SK-N-SH treated with all-trans-retinoic acid at 6 μM for 48 hours (cell line): ENCODE measurements at places on chromosomes 4 and X.

GRCh38 chr4:11250510-11250909 is 178.2 kb downstream of the HS3ST1 start:
- ATAC-seq: no peak

- no peak for ATAC-seq
These were observed 34.6 kb upstream of the CHRNA9 start for GRCh38 chr4:40300371-40301162.

DNA sequence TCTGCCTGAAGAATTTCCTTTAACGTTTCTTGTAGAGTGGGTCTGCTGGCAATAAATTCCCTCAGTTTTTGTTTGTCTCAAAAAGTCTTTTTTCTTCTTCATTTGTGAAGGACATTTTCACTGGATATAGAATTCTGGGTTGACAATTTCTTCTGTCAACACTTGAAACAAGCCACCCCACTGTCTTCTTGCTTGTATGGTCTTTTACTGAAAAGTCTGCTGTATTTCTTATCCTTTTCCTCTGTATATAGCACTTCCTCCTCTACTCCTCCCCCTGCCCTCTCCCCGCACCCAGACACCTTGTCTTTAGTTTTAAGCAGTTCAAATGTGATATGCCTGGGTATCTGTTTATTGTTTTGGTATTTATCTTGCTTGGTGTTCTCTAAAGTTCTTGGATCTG is 23.3 kb downstream of the SLC9A7 start:
- ATAC-seq: no peak

DNA sequence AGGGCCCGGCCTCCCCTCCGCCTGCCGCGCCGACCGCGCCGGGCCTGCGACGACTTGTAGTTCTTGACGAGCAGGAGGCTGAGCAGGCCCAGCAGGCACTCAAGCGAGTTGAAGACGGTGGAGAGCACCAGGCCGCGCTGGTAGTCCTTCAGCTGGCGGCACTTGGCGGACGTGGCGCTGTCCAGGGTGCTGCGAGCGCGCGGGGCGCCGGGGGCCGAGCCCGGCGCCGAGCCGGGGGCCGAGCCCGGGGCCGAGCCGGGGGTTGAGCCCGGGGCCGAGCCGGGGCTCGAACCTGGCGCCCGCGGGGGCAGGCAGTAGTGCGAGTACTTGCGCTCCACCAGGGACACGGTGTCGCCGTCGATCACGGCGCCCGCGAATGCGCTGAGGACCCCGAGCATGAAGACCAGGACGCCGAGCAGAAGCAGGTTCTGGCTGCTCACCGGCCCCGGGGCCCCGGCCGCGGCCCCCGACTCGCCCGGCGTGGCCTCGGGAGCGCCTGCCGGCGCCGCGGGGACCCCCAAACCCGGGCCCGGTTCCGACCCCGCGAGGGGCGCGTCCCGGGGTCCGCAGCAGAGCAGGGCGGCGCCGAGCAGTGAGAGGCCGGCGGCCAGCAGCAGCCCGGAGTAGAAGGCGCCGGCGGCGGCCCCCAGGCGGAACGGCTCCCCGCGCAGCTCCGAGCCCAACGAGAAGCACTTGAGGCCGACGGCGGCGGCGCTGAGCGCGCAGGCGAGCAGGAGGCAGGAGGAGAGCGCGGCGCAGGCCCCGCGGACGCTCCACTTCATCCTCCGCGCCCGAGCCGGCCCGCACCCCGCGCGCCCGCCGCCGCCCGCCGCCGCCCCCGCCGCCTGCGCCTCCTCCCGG is 584 bp downstream of the TMEM271 start:
- ATAC-seq: peak; percentile 66

GRCh38 chr4:26388671-26389070 is 67.9 kb downstream of the RBPJ start:
- ATAC-seq: no peak

GRCh38 chr4:33543941-33544450 is 2700.3 kb downstream of the ARAP2 start:
- ATAC-seq: no peak

DNA sequence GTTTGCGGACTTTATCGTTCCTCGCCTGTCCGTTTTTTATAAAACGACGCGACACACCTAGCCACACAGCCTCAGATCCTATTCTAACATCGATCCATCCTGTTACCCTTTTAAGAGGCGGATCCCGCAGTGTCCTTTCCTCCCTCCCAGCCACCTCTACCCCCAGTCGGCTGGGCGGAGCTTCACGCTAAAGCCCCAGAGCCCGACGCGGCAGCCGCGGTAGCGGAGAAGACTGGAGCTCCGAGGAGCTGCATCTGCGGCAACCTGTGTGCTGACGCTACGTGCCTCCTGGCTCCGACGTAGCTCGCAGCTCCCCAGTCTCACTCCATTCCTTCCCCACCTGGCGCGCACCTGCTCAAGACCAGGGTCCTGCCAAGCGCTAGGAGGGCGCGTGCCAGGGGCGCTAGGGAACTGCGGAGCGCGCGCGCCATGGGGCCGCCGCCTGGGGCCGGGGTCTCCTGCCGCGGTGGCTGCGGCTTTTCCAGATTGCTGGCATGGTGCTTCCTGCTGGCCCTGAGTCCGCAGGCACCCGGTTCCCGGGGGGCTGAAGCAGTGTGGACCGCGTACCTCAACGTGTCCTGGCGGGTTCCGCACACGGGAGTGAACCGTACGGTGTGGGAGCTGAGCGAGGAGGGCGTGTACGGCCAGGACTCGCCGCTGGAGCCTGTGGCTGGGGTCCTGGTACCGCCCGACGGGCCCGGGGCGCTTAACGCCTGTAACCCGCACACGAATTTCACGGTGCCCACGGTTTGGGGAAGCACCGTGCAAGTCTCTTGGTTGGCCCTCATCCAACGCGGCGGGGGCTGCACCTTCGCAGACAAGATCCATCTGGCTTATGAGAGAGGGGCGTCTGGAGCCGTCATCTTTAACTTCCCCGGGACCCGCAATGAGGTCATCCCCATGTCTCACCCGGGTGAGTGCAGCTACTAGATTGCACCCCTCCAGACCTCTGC is at the start of gene RNF128:
Gene RNF128, plus strand, starts transcription at position 217 of the 953 bp plus-strand sequence. Its CDS starts 213 bp downstream, at position 430.
- peak; percentile 31; the same call in 2 of the 3 replicates for ATAC-seq

GRCh38 chr4:70583952-70584834 is 7.9 kb upstream of the AMBN start:
- no peak for ATAC-seq
